ENCODE measurements at places on chromosomes 7 and 10.
A peak's percentile ranks its signal among the peaks of the same experiment; 100 is the strongest.

GRCh38 chr7:135522509-135522908, 12.6 kb upstream of the CNOT4 start:
- no peak for DNase-seq

DNA sequence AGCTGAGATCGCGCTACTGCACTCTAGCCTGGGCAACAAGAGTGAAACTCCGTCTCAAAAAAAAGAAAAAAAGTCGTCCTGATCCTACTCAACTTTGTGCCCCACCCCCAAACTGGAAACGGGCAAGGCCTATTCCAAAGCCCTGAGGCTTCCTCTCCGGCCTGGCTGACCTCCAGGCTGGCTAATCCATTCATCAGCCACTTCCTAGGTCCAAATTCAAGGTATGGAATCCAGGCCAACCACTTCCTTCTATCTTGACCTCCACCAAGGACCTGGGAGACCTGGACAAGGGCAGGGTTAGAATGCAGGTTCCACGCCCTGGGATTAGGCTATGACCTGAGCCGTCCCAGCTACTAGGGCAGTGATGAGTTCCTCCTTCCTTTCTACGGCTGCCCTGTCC, 20.4 kb upstream of the EIF4H start:
- DNase-seq, result no peak

DNA sequence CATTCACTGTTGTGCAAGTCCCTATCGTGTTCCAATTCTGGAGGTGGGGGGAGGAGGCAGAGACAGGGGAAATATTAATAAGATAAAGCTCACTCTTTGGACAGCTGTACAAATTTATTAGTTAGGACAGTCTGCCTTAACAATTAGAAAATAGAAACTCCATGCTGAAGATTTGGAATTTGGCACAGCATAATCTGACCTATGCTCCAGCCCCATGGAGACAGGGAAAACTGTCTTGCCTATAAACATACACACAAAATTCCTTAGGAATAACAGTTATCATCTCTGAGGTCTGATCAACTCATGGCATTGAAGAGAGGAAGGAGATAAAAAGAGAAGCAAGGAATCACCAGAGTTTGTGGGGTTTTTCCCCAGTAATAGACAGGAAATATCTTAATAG, 335.4 kb upstream of the MEOX2 start:
- no peak for DNase-seq

GRCh38 chr10:16545116-16545736, 23.5 kb upstream of the C1QL3 start:
- peak; percentile 20 for DNase-seq

DNA sequence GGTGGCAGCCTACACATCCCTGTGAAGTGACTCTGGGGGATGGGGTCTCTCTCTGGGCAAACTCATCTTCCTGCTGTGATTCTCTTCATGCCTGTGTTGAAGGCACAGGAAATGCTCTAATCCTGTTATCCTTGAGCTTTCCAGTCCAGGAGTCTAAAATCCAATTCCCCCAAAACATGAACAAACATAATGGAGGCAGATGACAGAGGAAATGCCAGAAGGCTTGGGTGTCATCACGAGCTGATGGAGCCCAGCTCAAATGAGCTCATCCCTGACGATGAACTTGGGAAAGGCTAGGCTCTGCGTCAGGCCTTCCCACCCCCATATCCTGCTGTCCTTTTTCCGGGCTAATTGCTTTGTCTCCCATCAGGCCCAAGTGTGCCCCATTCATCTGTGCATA, 165.9 kb upstream of the PODXL start:
- DNase-seq, result no peak

DNA sequence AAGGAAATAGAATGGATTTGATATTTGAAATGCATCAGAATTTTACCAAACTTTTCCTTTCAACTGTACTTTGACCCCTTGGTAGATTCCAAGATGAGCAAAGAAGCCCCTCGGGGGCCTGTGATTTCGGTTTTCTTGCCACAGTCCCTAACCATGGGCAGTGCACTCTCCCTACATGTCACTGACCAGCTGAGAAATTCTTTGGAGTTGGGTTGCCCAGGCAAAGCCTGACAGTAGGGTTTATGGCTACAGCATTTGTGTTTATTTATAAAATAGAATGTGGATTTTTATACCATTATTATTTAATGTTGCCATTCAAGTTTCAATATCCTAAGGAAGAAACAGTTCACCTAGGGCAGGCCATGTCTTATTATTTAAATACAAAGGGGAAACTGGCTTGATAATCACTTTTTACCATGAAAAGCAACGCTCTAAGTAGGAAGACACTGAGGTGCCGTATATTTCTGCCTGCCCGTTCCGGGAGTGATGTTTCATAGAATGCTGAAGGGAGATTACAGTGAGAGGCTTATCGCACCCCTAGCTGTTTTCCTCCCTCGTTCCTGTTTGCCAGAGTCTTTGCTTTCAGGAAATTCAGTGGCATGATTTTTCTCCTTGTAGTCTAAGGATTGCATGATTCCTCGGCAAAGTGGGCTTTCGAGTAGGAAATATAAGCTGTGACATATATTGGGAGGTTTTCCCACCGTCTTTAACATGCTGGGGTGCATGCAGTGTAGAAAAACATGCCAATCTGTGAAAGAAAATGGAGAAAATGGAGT, 35.8 kb downstream of the WIPF3 start:
- DNase-seq, result no peak

GRCh38 chr7:51082096-51082840, 234.3 kb downstream of the COBL start:
- DNase-seq, result no peak

- DNase-seq, result no peak
These were observed 80.5 kb upstream of the SVIL start for GRCh38 chr10:29715296-29715695.

DNA sequence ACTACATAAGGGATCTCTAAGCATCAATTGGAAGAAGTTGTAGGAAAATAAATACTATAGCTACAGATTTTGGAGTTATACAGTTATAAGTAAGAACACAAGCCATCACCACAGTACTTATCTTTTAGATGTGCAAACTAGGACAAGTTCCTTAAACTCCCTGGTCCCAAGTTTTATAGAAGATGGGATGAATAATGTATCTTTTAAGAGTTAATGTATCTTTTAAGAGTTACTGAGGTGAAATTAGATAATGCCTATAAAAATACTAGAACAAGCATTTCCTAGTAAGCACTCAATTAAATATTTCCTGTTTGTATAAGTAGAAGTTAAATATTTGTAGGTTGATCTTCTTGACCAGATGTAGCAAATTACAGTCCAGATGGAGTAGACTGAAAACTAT, 56.8 kb downstream of the SEMA3A start:
- no peak for DNase-seq

DNA sequence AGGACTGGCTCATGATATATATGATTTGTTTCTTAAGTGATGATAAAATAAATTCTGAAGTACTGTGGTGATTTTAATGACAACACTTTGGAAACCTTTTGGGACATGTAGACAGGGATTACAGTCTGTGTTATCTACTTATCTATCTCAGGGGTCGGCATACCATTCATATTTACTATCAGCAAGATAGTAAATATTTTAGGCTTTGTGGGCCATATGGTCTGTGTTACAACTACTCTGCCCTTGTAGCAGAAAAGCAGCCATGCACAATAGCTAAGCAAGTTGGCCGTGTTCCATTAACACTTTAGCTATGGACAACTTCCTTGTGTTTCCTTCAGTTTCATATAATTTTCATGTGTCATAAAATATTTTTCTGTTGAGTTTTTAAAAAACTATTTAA, 97.8 kb upstream of the PRPS1L1 start:
- no peak for DNase-seq

DNA sequence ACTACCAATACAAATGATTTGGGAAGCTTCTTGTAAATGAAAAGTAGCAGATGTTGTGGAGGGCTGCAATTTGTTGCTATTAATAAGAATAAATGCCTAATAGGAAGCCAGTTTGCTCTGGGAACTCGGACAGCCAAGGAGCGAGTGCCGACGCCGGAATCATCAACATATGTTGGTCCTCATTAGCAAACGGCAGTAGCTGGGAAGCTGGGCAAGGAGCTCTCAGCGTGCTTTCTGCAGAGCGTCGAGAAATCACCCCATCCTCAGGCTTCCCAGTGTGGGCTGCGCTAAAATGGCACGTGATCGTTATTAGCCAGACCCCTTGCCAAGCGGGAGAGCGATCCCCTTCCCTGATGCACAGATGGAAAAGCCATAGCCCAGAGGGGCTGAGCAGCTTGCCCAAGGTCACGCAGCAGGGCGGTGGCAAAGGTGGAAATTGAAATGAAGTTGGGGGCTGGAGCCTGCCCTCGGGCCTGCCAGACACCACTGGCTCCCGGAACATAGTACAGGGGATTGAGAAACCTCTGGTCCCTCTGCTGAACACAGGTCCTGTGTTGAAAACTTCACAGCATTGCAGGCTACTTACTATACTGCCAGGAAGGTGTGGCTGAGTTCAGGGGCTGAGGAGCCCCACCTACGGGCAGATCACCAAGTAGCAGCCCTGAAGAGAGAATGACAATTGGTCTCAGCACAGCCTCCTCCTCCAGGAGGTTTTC, 326.9 kb downstream of the PLXNA4 start:
- no peak for DNase-seq

DNA sequence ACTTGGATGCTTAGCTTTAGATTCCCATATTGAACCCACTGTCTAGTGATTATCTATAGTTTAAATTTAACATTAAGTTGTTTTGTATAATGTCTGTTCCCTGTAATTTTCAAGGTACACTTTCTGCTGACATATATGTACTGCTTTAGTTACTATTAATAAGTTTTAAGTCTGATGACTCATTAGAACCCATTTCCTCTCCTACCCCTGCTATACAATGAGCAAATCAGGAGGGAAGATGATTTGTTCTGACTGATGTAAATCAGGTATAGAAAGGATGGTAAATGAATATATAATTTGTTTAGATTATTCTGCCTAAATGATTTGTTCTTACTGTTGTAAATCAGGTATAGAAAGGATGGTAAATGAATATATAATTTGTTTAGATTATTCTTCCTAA, 691.8 kb downstream of the NXPH1 start:
- no peak for DNase-seq

DNA sequence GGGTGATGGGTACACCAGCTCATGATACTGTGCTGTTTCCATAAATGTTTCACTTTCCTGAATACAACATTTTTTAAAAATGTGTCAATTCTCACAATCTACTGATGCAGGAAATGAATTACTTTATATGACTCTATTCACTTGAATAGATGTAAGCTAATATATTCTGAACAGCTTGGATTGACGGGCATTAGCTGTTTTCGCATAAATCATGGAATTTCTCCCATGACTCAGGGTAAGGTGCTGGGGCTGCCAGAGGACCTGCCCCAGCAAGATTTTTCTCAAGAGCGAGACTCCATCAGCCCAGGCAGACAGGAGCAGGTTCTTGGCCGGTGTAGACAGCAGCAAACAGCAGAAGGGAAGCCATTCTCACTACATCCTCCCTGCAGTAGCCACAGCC, 107.1 kb downstream of the PFKFB3 start:
- DNase-seq, result no peak

- no peak for DNase-seq
These were observed 25.2 kb downstream of the NHLRC2 start for GRCh38 chr10:113879691-113880090.

DNA sequence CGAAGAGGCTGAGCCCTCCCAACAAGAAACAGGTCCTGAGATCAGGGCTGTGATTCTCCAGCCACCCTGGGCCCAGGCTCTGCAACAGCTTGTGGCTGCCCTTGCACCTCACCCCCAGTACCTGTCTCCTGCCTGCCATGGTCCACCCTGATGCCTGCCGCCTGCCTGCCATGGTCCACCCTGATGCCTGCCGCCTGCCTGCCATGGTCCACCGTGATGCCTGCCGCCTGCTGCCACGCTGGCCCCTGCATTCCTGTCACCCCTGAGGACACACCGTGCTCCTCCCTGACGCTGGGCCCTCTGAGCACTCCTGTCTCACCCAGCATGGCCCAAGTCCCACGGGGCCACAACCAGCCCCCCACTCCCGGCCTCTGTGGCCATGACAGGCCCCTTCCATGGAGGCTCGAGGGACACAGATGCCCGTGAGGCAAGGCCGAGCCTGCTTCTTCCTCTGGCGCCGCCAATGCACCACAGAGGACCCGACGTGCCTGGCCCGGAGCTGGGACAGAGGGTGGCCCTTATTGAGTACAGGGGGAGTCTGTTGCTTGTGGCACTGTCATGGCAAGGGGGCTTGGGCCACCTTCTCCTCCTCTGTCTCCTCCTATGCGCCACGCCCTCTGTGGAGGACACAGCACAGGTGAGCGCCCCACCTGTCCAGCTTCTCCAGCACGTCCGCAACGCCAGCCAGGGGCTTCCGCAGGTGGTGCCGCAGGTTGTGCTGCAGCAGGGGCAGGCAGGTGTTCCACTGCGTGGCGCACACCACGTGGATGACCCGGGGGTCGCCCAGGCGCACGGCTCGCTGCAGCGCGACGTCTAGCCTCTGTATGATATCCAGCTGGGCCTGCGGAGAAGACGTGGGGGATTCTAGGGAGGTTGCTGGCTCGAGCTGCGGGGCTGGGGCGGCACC, 18.1 kb downstream of the CFAP46 start:
- no peak for DNase-seq

GRCh38 chr7:14766747-14767146, 135.8 kb downstream of the DGKB start:
- no peak for DNase-seq

DNA sequence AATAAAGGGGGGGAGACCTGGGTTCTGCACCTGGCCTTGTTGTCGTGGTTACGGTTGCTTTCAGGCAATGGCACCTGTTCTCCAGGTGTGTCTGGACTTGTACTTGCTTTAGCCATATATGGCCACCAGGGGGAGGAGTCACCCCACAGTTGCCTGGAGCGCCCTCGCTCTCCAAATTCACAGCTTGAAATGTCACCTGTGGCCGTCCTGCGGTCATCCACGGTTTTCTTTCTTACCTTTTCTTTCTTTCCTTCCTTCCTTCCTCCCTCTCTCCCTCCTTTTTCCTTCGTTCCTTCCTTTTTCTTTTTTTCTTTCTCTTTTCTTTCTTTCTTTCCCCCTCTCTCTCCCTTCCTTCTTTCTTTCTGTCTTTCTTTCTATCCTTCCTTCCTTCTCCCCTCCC, 157.2 kb upstream of the ZNF92 start:
- peak; percentile 77 for DNase-seq

DNA sequence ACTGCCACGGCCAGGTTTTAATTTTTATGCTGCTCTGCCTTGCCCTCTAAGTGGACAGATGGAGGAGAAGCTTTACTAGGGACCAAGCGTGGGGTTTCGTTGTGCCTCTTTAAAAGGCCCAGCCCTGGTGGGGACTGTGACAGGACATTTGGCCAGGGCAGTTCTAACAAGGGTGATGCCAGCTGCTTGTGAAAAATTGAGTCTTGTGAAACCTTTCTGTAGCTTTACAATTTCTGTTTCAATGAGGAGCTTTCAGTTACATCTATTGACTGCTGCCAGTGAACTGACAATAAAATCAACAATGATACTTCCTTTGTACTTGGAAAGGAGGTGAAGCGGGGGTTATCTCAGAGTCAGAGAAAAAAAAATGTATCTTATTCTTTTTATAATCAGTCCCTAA, 233.1 kb upstream of the CSTF2T start:
- no peak for DNase-seq

Measured in CD4-positive, alpha-beta T cell treated with Interleukin-10 for 1 hour (primary cell).